ENCODE measurements at places on chromosomes 11 and 22.

DNA sequence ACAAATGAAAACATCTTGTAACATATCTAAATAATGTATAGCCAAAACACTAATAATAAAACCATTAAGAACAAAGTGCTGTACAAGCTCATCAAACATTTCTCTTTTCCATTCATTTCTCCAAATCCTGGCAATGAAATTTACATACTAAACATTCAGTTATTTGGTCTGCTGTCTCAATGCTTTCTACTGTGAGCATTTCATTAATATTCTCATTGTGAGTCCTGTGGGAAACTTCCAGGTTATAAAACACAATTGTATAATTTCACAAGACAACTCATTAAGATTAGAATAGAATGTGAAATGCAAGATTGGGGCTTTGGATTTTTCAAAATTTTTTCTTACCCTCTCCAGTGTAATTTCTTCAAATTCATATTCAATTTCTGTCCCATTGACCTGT, 876.9 kb upstream of the CCDC90B start:
- no peak for DNase-seq

- DNase-seq, result no peak
Measured at GRCh38 chr22:23190526-23190925, 10.2 kb downstream of the BCR start.

- DNase-seq, result peak; percentile 48
Measured at GRCh38 chr11:86416494-86416893, 41.8 kb downstream of the CCDC81 start.

GRCh38 chr22:24592851-24593558, at the start of gene LRRC75B:
LRRC75B (minus strand) TSS chr22:24593073; CDS start chr22:24593039, 34 bp downstream.
- DNase-seq, result peak; percentile 59

DNA sequence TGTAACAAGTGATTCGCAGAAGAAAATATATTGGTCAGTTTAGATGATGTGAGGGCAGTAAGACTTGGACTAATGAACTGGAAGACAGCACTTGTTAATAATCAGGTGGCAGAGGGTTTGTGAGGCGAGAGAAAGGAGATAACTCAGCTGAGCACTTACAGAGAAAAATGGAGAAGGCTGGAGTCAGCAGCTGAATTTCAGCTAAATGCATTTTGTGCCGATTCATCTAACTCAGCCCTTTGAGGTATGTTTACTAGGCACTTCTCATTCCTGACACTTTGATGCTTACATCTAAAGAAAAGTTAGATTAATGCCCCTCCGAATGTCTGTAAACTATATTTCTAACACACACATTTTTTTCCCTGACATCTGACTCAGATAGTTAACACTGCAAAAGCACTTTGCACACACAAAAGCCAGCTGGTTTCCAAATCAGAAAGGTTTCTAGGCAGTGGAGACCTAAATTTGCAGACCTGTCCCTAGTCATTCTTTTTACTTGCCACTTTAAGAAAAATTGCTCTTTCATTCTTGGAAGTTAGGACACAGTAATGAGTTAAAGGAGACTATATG, 859.5 kb upstream of the CCDC90B start:
- DNase-seq, result no peak

Measured in bronchial epithelial cell (primary cell).